Right ventricle myocardium superior (tissue), 1 donor: ENCODE measurements at places on chromosomes 3 and 15. TPM values are rescaled to one million over a fixed set of nuclear protein-coding genes. Genes with fewer than 3 reads are reported as not detected.

DNA sequence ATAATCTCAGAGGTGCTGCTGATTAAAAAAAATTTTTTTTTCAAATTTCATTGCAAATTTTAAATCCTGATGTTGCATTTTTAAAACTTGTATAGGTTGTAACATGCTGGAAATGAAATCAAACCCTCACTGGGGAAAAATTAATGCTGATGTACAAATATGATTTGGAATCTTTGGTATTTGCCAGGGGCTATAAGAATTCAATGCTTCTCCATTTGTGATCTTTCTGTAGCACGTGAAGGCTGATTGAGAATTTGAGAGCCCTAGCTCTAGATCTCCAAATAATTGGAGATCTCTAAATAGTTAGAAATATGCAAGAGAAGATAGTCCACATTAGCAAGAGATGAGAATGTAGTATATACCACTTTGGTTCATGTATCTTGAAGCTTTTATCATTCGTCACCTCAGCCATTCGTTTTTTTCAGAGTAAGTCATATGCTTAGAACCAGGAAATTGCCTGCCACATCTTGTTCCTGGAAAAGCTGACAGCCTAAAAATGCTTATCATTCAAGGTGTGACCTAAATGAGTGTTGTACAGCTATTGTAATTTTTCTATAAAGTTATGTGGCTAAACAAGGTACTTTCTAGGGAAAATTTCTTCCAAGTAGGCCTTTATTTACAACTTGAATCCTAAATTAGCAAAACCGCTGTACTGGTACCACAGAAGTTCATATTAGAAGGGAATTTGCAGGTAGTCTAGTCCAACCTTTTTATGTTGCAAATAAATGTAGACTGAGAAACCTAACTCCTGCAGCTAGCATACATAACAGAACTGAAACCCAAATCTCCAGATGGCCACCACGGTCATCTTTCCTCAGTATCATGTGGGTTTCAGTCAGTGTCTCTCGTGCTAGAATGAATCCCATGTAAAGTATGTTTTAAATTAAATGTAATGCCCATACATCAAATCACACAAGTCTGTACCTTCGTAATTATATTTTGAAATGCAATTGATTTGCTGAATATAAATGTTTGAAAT, 48.5 kb downstream of the FNDC3B start:
- DNase-seq = no peak

- no peak for DNase-seq
Observed at GRCh38 chr3:69142090-69142489, 19.7 kb upstream of the LMOD3 start.

GRCh38 chr3:12192655-12193484, 34.2 kb upstream of the TIMP4 start:
- DNase-seq = no peak

Gene MKRN3
- total RNA-seq = 0.38 TPM

- DNase-seq = no peak
Observed at GRCh38 chr3:185605566-185605965, 19.5 kb downstream of the SENP2 start.

DNA sequence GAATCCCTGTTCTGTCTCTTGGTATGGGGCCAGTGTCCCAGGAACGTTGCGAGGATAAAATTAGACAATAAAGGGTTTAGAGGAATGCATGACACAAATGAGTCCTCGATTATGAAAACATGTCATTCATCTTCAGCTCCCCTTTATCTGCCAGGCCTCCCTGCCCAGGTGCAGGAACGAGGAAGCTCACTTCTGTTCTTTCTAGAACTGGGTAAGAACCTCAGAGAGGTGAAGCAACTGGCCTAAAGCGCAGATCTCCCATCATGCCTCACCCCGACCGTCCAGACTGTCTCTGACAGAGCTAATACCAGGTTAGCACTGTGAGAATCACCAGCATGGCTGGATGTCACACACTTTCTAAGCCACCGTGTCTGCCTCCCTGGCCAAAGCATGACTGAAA, 1.5 kb upstream of the ITIH1 start:
- peak; percentile 7 for DNase-seq

GRCh38 chr3:82342521-82342920, 581.1 kb upstream of the GBE1 start:
- no peak for DNase-seq

DNA sequence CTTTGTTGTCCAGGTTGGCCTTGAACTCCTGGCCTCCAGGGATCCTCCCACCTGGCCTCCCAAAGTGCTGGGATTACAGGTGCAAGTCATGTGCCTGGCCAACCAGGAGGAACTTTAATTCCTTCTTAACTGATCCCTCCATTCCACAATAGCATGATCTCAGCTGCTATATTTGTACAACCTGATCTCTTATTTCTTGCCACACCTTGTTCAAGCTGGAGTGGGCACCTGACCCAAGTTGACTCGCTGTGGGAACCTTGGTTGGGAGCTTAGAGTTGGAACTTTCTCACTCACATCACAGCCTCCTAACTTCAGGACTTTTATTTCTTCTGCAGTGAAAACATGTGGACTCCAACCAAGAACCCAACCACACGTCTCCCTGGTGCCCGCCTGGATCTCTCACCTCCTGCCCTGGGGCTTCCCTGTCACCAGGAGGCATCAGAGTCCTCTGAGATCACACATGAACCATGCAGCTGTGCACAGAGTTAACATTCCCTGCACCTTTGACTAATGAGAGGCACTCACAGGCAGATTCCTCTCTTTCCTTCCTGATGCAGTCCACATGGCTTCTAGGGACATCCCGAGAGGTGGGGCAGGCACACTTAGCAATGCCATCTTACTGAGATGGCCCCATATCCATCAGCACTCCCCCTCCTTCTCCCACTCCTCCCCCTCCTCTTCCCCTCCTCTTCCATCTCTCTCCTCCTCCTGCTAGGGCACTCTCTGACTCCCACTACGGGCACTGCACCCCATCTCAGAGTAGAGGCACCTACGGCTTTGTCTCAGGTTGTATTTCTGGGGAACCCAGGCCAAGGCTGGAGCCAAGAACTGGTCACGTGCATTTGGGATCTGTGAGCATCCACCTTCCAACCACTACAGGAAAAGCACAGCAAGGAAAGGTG, 9.7 kb upstream of the CYFIP1 start:
- no peak for DNase-seq

Gene SNTN
- total RNA-seq = not detected

DNA sequence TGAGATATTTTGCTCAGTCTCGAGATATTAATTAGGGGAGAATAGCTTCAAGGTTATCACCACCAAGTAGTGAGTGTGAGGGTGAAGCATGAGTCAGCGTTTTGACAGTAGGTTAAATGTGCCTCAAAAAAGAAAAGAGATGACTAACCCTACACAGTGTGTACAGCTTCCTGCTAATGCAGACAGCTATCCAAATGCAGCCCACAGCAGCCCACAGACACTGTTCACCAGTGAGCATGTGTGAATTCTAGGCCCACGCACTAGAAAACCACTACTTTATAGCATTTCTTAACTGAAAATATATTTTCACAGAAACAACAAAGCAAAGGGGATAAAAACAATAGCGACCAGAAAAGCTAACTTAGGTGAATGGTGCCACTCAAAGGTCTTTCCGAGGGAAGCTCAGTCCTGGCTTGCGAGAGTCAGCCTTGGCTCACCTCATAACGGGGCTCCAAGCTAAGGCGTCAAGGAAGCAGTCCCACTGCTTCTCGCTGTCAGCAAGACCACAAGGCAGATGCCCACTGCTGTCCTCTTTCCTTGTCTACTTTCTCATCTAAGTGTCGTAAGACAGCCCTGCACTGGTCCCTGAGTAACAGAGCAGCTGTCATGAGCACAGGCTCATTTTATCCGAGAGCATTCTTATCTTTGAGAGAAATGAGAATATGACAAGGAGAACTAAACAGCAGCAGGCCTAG, 47.6 kb downstream of the TXNRD3 start:
- DNase-seq = no peak

DNA sequence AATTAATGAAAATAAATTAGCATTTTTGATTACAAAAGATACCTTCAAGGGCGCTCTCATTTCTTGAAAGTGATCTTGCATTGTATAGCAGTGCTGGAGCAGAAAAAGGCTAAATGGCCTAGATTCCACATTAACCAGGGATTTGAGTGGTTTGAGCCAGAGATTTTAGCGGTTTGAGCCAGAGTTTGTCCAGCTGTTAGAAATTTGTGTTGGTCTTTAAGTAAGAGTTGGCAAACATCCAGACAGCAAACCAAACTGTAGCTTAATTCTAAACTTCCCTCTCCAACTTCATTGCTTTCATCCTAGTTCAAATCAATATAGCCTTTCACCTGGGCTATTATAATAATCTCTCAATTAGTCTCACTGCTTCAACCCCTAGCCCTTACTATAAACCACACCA, 351.7 kb downstream of the IGSF11 start:
- no peak for DNase-seq

Gene GPR160
- 0.54 TPM for total RNA-seq

Gene SERPINI2
- 0.40 TPM for total RNA-seq

DNA sequence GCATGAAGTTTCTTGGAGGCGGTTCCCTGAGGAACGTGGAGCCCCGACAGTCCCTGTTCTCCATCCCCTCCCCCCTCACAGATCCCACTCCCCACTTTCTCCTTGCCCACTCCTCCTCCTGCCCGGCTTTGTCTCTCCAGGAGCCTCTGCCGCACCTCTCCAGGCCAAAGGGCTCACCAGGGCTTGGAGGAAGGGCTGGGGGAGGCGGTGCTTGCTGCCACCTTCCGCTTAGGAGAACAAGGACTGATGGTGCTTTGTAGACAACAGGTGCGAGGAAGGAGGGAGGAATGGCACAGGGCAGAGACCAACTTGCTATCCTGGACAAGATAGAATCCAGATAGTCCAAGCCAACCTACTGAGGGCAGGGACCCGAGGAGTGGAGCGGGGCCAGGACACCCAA, 103.5 kb upstream of the SMAD3 start:
- DNase-seq = no peak

- DNase-seq = no peak
Observed at GRCh38 chr3:98710067-98710659, 53.0 kb upstream of the ST3GAL6 start.

DNA sequence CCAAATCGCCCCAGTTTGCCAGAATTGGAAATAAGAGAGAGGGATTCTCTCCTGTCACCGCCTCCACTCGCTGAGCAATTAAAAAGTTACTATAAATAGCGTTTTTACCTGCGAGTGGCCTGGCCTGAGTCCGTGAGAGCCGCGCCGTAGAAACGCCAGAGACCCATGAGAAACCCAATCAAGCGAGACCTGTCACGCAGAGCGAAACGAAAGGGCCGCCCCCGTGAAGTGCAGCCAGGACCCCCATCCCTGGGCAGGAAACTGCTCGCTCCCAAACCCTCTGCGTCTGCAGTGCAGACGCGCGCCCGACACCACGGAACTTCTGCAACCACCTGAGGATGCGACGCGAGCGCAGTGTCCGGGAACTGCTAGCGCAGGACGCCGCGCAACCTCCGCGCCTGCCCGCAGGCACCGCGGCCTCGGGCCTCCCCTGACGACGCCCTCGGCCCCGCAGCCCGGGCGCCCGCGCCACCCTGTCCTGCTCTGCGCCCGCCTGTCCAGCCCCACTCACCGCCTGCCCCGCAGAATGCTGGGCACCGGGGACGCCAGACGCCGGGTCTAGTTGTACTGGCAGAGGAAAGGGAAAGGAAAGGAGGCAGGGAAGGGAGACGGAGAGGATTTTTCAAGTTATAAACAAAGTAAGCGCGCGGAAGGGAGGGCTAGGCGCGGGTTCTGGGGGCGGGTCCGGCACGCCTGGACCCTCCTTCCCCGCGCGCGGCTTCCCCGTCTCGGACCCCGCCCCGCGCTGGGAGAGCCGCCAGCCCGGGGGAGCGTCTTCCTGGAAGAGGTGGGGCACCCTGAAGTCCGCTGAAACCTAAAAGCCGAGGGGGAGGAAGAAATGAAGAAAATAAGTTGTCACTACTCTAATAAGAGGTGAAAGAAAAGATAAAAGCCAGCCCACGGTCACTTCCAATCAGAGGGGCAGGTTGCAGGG, at the start of gene PLSCR4:
TSS of gene PLSCR4 (minus strand) at position 657 of the 934 bp plus-strand sequence. CDS start 29,034 bp downstream, outside the sequence.
- DNase-seq = peak; percentile 91

GRCh38 chr3:99429502-99429901, 208.9 kb upstream of the COL8A1 start:
- DNase-seq = no peak

Gene ZNF774
- 2.2 TPM for total RNA-seq

Gene TF
- 5.6 TPM for total RNA-seq

- DNase-seq = peak; percentile 4
Observed at GRCh38 chr3:126536126-126536525, 12.2 kb downstream of the CHST13 start.

Gene SH2D7
- total RNA-seq = not detected

DNA sequence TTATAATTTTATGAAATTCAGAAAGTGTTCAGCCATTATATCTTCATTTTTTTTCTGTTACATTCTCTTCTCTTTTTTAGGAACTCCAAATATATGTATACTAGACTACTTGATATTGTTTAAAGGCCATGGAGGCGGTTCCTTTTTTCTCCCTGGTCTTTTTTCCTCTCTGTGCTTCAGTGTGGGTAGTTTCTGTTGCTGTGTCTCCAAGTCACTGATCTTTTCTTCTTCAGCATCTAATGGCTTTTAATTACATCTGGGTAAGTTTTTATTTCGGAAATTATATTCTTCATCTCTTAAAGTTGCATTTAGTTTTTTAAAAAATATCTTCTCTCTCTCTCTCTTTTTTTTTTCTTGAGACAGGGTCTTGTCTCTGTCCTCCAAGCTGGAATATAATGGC, 8.9 kb downstream of the PIGX start:
- DNase-seq = no peak

Gene CD80
- total RNA-seq = not detected

GRCh38 chr3:52721002-52721729, 15.3 kb downstream of the SPCS1 start:
- DNase-seq = no peak

Gene GREM1
- not detected for total RNA-seq

Gene C3orf20
- total RNA-seq = not detected

DNA sequence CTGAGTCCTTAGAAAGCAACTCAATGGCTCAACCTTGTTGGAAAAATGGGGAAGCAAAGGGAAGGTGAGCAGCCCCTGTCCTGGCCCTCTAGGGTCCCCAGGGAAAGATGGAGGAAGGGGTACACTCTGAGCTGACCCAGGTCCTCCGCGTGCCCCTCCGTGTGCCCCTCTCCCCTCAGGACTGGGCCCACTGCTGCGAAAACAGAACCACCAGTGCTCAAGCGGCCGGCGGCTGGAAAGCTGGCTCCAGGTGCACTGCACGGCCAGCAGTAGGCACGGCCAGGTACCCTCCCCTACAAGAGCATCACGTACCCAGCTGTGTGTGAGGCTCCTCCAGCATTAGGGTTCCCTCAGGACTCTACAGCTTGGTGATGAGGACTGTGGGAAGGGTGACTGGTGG, 26.3 kb downstream of the RAB43 start:
- no peak for DNase-seq

DNA sequence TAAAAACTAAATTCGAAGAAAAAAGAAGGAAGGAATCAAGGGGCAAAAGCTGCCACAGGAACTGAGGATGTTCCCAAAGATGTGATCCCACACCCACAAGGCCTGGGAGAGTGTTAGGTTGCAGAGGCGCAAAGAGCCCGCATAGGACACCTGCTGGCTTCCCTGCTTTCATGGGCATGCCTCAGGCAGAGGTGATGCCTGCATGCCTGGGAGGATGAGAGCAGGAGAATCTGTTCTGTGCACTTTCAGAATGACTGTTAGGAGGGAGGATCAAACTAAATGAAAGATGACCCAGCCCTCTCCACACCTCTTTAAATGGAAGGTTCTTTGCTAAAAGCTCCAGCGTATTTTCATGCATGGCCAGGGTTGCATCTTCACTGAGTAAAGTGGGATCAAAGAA, 162.4 kb downstream of the PLCL2 start:
- DNase-seq = no peak

Gene SIDT1
- total RNA-seq = 0.78 TPM

Gene ITIH1
- not detected for total RNA-seq

Gene CORO2B
- total RNA-seq = 6.6 TPM

- DNase-seq = no peak
Observed at GRCh38 chr3:10469441-10470119, 35.8 kb downstream of the ATP2B2 start.

Gene SH3GL3
- total RNA-seq = not detected

- DNase-seq = no peak
Observed at GRCh38 chr15:98855815-98856531, 151.6 kb downstream of the PGPEP1L start.
